ENCODE measurements at places on chromosomes 6 and 20.
A peak's percentile ranks its signal among the peaks of the same experiment; 100 is the strongest.

- peak; percentile 63 for DNase-seq
Observed at GRCh38 chr6:121436960-121437850, 1.8 kb downstream of the GJA1 start.

DNA sequence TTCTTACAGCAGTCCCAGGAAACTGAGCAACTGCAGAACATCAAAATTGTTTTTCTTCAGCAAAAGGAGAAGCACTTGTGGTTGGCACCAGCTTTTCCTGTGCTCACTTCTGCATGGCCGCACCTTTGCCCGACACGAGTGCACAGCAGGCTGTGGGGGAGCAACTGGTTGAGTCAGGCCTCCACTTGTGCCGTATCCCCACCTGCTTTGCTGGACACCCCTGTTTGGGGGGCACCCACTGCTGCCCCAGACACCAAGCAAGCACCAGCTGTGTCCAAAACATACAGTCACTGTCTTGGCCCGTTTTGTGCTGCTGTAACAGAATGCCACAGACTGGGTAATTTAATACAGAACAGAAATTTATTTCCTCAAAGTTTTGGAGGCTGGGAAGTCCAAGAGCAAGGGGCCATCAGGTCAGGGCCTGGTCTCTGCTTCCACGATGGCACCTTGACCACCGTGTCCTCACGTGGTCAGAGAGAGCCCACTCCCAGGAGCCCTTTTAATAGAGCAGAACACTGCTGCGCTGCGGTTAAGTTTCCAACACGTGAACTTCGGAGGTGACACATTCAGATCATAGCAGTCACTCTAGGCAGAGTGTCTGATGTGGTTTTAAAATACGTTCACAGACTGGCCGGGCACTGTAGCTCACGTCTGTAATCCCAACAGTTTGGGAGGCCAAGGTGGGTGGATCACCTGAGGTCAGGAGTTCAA, 8.7 kb upstream of the GMEB2 start:
- DNase-seq: no peak

DNA sequence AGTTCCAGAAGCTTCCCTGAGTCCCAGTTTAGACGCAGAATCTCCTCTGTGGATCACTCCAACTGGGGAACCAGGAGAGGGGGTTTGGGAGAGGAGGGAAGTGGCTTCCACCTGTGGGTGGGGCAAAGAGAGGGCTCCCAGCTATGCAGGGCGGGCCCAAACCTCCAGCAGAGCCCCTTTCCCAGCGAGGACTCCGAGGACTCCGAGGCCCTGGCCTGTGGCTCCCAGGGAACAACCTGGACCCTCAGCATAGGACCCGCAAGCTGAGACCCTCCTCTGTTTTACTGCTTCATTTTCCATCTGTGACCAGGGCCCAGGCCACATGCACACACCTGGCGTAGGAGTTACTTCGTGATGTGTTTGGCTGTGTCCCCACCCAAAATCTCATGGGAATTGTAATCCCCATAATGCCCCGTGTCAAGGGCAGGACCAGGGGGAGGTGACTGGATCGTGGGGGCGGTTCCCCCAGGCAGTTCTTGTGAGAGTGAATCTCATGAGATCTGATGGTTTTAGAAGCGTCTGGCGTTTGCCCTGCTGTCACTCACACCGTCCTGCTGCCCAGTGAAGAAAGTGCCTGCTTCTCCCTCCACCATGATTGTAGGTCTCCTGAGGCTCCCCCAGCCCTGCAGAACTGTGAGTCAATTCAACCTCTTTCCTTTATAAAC, 27.9 kb downstream of the NTSR1 start:
- no peak for DNase-seq

DNA sequence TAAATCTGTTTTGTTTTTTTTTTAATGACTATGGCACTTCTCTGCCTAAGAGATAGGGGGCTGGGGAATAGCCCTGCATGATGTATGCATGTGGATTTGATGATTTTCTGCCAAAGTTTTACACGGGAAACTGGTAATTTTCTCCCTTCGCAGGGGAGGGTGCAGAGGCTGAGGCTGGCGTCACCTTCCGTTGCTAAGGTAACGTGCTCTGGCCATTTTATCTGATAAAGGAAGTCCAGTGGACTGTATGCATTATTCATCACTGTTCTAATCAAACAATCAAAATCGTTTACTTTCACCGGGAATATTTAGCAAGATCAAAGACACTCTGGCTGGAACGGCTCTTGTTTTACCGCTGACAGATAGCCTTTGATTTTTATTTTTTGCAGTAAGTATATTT, 789 bp downstream of the PHACTR1 start:
- DNase-seq: no peak

DNA sequence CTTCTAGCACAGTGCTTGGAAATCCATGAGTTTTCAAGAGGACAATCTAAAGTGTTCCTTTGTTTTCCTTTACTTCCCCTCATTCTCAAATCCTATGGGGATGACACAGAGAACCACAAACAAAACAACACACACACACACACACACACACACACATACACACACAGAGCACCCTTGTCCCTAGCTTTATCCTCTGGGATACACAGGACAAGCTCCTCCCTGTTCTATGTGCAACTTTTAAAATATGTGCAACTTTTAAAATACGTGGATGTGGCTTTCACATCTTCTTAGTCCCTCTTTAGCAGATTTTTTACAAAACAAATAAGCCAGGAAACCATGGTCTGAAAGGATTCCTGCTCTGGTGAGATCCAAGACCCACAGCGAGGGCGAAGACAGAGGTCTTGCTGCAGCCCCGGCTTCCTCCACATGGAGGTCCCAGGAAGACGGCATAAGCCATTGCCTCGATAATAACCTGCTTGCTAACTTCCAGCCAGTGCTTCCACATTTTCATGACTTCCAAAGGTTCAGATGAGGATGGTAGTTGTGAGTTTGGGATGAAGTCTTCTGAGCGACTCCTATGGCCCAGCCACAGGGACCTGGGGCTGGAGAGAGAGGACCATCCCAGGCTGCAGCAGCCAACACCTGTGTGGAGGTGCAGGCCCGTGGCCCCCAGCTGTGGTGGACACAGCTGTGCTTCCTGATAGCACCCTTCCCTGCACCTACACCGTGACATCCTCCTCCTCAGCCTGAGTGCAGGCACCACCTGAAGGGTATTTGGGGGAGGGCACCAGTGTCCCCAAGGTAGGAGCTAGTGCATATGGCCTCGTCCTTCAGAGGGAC, 62.8 kb upstream of the CD93 start:
- no peak for DNase-seq

All from HS-27A (cell line).